ENCODE measurements at places on chromosomes 5 and 9. TPM values are rescaled to one million over a fixed set of nuclear protein-coding genes. Genes with fewer than 3 reads are reported as not detected.

DNA sequence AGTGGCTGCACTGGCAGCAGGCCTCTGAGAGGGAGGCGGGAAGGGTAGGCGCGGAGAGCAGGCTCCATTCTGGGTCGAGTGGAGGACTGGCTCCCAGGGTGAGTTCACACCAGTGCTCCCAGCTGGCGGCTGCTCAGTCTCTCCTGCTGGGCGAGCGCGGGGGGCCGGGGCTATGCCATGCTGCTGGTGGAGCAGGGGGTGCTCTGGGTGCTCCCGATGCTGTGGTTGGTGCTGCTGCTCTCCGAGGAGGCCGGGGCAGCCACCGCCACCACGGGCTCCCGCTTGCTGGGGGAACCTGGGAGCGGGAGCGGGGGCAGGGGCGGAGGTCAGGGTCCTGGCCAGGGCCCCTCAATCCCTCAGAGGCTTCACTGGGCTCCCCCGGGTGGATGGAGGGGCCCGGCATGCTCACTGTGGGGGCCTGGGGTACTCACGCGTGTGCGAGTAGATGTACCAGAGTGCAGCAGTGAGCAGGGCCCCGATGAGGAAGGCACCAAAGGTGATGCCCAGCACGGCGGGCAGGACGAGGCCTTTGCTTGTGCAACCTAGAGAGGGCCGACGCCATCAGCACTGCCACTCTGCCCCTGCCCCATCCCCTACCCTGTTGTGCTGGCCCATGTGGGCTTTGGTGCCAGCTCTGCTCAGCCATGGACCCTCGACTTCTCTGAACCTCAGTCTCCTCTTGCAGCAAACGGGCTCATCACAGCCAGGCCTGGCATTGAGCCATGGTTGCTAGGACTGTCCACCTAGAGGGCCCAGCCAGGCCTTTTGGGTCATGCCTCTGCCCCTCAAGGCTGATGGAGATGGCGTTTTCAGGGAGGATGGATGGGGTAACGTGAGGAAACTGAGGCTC lies 13.1 kb downstream of the FPGS start:
- no peaks in the 10 kb centered on the region for H3K4me1 ChIP-seq
- no peaks in the 10 kb centered on the region for H3K27me3 ChIP-seq
- H3K27ac ChIP-seq, result no peak overlapping the region
- no peak for DNase-seq
- H3K36me3 ChIP-seq, result peaks cover 99% of the 10 kb centered on the region

Gene LAMC3
- total RNA-seq, result 26.4 TPM

DNA sequence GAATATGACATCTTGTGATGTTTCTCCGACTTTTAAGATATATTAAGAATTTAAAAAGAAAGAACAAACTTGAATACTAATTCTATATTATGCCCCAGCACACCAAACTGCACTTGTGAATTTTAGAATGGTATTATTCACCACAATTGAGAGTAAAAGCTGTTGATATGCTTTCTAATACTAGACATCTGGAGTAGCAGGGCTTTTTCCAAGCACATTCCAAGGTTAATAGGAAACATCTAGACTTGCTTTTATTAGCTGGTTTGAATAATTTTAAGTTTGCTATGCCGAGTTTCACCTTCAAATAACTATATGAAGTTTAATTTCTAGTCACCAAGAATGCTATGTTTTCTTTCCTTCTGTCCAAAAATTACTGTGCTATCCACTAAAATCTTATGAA lies 13.5 kb downstream of the NREP start:
- no peak overlapping the region for H3K27ac ChIP-seq
- no peaks in the 10 kb centered on the region for H3K36me3 ChIP-seq
- no peak overlapping the region for H3K4me3 ChIP-seq
- no peaks in the 10 kb centered on the region for H3K27me3 ChIP-seq

GRCh38 chr9:133811471-133811870 lies 73.3 kb upstream of the SARDH start:
- no peaks in the 10 kb centered on the region for H3K27me3 ChIP-seq
- DNase-seq, result no peak
- H3K36me3 ChIP-seq, result peaks cover 40% of the 10 kb centered on the region
- H3K4me1 ChIP-seq, result no peaks in the 10 kb centered on the region

GRCh38 chr9:109447329-109448076 lies 50.6 kb downstream of the PTPN3 start:
- no peaks in the 10 kb centered on the region for H3K4me1 ChIP-seq
- H3K36me3 ChIP-seq, result peaks cover 4% of the 10 kb centered on the region
- H3K4me3 ChIP-seq, result no peak overlapping the region
- no peak overlapping the region for H3K27ac ChIP-seq

Gene PCDHB8
- total RNA-seq, result 2.6 TPM

- peaks cover 13% of the 10 kb centered on the region for H3K36me3 ChIP-seq
- no peak overlapping the region for H3K27ac ChIP-seq
- peaks cover 43% of the 10 kb centered on the region for H3K4me1 ChIP-seq
- H3K27me3 ChIP-seq, result no peaks in the 10 kb centered on the region
- no peak overlapping the region for H3K4me3 ChIP-seq
Measured at GRCh38 chr5:172407822-172408221, 46.5 kb downstream of the SH3PXD2B start.

Gene SNAPC3
- 30.7 TPM for total RNA-seq

GRCh38 chr9:126763130-126763764 lies 41.6 kb upstream of the ZBTB43 start:
- H3K36me3 ChIP-seq, result no peaks in the 10 kb centered on the region
- H3K27me3 ChIP-seq, result peaks cover 9% of the 10 kb centered on the region
- no peak for DNase-seq
- H3K4me3 ChIP-seq, result no peak overlapping the region

All from lower lobe of right lung (tissue), 2 donors.